ENCODE measurements at places on chromosomes 16 and 17. TPM values are rescaled to one million over a fixed set of nuclear protein-coding genes. Genes with fewer than 3 reads are reported as not detected.
A peak's percentile ranks its signal among the peaks of the same experiment; 100 is the strongest.

GRCh38 chr17:79406316-79406715, 204.5 kb downstream of the RBFOX3 start:
- no peak for DNase-seq
- H3K27me3 ChIP-seq: peaks cover 78% of the 10 kb centered on the region
- no peak overlapping the region for H3K27ac ChIP-seq
- H3K4me3 ChIP-seq: no peak overlapping the region
- H3K36me3 ChIP-seq: no peaks in the 10 kb centered on the region

Gene TBC1D3C
- total RNA-seq: not detected

GRCh38 chr17:80826955-80827645, 164.5 kb upstream of the CHMP6 start:
- peak overlapping the region; percentile 26 for H3K27ac ChIP-seq
- peak; percentile 88 for DNase-seq
- no peaks in the 10 kb centered on the region for H3K27me3 ChIP-seq
- peaks cover 38% of the 10 kb centered on the region for H3K4me1 ChIP-seq

DNA sequence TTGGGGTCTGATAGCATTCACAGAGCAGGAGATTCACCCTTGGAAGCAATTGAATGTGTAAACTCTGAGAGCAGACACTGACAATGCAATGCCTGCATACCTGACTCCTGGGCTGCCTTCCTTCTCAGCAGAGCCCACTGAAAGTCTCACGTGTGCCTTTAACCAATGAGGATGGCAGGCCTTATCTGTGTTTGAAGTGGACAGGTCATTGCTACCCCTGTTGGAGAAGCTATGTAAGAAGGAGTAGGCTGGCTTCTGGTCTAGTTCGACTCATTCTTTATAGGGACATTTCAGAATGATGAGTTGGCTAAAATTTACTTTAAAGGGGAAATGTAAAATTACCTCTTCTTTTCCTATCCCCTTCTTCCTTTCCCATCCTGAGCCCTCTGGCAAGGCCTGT, 446.3 kb downstream of the SLC39A11 start:
- H3K27me3 ChIP-seq: no peaks in the 10 kb centered on the region
- H3K36me3 ChIP-seq: no peaks in the 10 kb centered on the region
- H3K27ac ChIP-seq: no peak overlapping the region
- H3K4me3 ChIP-seq: no peak overlapping the region
- no peak for DNase-seq
- no peaks in the 10 kb centered on the region for H3K4me1 ChIP-seq

Gene FZD2
- 23.5 TPM for total RNA-seq

All from A673 (cell line).